ENCODE measurements at places on chromosomes 12 and 14.

DNA sequence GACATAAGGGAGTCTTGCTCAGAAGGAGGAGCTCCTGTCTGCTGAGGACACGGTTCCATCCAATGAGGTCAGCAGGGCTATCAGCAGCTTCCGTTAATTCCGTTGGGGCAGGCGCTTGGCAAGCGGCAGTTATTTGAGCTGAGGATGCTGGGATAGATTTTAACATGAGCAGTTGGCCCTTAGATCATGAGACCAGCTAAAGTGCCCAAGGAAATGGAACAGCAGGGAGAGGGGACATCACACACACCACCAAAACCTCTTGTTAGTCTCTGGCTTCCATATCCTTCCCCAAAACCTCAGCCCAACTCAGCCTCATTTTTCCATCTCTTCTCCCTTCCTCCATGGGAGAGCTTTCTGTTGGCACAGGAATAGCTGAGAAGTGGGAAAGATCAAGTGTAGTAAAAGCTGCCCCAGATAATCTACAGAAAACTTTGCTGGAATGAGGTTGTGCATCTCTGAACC is 138.7 kb upstream of the PZP start:
- no peak for DNase-seq

DNA sequence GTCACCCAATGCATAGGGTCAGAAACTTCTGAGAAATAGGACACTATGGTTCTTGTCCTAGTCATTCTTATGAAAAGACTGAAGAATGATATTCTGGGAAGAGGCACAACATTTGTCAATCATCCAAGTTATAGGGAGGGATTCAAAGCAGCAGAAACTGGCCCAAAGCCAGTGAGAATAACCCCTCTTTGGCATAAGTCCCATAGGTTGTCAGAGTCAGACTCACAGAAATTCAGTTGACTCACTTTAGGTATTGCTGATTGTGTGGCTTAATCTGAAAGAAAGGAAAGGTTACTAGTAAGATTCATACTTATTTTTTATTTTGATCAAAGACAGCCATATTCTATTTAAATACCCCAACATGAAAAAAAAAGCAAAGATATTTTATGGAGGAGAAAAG is 151.0 kb downstream of the SRGAP1 start:
- no peak for DNase-seq

GRCh38 chr14:57928732-57929131 is 62.8 kb upstream of the SLC35F4 start:
- DNase-seq = no peak

DNA sequence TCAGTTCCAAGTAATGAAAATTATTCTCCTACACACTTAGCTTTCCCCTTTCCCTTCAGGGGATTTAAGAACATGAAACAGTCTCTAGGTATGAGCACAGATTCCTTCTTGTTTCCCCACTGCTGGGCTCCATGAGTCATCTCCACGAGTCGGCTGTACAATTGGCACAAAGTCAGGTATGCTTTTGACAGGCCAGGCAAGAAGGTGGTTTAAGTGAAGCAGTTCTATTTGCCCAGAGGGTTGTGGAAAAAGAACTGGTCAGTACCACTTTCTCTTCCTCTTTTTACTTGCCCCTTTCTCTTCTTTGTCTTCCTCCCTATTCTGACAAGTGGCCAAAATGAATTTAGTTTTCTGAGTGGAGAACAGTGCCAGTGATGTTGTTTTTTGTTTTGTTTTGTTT is 16.3 kb downstream of the DYNC1H1 start:
- DNase-seq = no peak

- peak; percentile 62 for DNase-seq
Measured at GRCh38 chr14:32077081-32078022, at the start of gene ARHGAP5. ARHGAP5 (plus strand) TSS chr14:32077304; CDS start chr14:32090670, 13,366 bp downstream.

- DNase-seq = no peak
Measured at GRCh38 chr12:111067498-111067897, 147.1 kb upstream of the MYL2 start.

GRCh38 chr14:72904840-72905561 is 11.1 kb upstream of the DPF3 start:
- DNase-seq = no peak

DNA sequence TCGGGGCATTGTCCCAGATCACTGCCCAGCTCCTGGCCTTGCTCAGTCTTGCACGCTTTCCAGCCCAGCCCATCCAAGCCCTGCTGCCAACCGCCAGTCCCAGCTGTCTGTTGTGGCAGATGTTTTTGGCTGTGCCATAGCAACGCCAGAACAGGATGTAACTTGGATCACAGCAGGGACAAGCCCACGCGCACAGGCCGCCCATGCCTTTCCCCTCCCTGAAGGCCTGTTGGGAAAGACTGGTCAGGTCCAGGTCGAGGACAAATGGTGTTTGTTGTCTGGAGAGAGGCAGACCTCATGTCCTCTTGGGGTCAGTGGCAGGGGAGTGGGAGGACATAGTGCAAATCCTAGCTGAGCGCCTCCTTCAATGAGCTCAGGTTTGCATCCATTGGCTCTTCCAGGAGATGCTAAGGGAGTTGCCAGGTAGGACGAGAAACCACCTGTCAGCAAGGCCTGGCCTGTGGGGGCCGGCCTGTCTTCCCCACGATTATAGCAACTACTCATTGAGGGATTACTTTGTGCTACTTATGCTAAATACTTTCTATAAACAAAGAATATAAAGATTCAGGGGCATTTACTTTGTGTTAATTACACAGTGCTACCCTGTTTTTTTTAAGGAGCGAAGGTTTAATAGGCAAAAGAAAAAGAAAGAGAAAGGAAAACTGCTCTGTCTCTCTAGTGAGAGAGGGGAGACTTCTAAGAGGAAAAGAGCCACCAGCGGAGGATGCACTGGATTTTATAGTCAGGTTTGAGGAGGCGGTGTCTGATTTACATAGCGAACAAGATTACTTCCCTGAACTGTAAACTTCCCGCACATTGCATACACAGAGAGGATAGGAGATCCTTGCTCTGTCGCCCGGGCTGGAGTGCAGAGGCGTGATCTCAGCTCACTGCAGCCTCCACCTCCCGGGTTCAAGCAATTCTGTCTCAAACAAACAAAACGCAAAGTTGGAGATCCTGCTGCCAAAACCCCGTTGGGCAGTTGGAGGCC is 42.8 kb upstream of the CORO1C start:
- peak; percentile 66 for DNase-seq

DNA sequence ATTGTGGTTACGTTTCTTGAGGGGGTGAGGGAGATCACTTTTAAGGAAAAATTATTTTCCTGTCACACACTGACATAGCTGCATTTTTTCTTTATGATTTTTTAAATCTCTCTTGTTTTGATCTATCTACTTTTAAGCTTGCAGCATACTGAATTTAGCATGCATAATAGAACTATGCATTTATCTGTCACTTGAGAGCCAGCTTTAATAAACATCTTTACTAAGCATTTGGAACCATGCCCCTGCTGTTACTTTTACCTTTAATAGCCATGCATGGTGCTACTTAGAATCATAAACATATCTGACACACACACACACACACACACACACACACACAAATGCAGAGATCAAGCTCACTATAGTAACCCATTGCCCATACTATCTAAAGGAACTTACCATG is 486.2 kb downstream of the NELL2 start:
- no peak for DNase-seq

GRCh38 chr12:90086281-90086680 is 377.6 kb upstream of the ATP2B1 start:
- DNase-seq = no peak

GRCh38 chr12:98475565-98475908 is 39.9 kb upstream of the TMPO start:
- DNase-seq = no peak

- DNase-seq = no peak
Measured at GRCh38 chr14:100305324-100306100, 732 bp downstream of the SLC25A29 start.

Measured in left kidney (tissue), 8 donors.